ENCODE measurements at places on chromosomes 16 and 17.

GRCh38 chr16:86669285-86669805 lies 91.0 kb downstream of the FOXL1 start:
- DNase-seq, result no peak

DNA sequence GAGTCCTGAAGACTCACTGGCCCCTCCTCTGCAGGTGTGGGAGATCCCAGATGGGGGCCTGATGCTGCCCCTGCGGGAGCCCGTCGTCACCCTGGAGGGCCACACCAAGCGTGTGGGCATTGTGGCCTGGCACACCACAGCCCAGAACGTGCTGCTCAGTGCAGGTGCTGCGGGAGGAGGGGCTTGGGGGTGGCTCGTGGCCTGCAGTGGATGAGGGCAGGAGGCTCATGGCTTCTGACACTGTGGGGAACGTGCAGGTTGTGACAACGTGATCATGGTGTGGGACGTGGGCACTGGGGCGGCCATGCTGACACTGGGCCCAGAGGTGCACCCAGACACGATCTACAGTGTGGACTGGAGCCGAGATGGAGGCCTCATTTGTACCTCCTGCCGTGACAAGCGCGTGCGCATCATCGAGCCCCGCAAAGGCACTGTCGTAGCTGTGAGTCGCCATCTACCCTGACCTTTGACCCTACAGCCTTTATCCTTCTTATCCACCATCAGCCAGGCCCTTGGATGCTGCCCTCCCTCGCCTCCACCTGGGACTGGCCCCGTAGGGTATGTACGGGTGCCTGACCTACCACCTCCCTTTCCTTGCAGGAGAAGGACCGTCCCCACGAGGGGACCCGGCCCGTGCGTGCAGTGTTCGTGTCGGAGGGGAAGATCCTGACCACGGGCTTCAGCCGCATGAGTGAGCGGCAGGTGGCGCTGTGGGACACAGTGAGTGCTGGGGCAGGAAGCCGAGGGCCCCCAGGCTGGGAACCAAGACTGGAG lies 3.6 kb downstream of the CORO1A start:
- no peak for DNase-seq

GRCh38 chr16:51967646-51968045 lies 579.3 kb downstream of the TOX3 start:
- DNase-seq, result no peak

- no peak for DNase-seq
Measured at GRCh38 chr16:13061691-13062090, 160.3 kb downstream of the SHISA9 start.

DNA sequence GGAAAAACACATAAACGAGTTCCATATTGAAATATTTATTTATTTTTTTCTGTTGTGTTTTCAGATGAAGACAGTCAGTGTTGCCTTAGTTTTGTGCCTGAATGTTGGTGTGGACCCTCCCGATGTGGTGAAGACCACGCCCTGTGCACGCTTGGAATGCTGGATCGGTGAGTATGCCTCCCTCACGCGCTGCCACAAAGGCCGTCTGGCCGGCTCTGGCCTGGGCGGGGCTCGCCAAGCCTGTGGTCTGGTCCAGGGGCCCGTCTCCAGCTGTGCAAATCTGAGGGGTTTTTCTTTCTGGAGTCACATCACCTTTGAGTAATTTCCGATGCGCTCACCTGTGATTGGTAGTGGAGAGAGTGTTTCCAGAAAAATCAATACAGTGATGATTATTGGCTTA lies 81.0 kb downstream of the RPTOR start:
- DNase-seq, result no peak

All from LNCaP clone FGC (cell line).